Mammary epithelial cell (primary cell): ENCODE measurements at places on chromosomes 1 and 21. TPM values are rescaled to one million over a fixed set of nuclear protein-coding genes. Genes with fewer than 3 reads are reported as not detected.

DNA sequence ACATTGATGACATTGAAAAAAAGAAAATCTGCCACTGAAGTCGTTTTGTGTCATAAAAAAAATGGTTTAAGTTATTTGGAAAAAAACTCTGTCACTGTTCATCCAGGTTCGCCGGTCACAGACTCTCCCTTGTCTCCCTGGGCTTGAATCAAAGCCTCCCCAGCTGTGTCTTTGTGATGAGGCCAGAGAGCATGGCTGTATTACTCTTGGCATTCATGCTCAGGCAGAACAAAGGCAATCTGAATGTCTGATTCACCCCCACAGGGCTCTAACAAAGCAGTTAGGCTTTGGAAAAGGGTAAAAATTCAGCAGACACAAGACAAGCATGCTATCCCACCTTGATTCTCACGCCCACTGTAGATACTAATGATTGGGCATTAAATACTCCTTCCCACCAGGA, 304.3 kb upstream of the PLD5 start:
- no peak for DNase-seq

Gene ESPN
- total RNA-seq: 0.45 and 2.4 TPM in 2 replicates

GRCh38 chr21:38797470-38797869, 8.3 kb upstream of the ETS2 start:
- peak; percentile 69 for DNase-seq

Gene OPTC
- not detected for total RNA-seq

Gene ANKRD34A
- total RNA-seq: 1.3 TPM

DNA sequence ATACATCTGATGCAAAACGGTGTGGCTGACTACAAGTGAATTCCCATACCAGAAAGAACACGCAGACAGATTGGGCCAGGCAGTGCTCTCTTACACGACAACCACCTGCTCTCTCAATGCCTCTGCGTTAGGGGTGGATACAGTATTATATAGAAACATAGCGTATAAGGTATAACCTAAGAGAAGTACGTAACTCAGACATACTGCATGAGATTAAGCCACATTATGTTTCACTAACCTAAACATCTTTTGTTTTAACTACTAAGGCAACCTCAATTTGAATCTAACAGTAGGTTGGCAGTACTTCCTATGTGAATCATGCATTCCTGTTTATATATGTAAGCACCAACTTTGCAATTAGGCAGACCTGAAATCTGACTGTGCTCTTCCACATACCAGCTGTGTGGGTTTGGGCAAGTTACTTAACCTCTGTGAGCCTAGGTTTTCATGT, 58.1 kb upstream of the COA6 start:
- DNase-seq: peak; percentile 81

GRCh38 chr1:230754796-230755195, 7.6 kb downstream of the CAPN9 start:
- DNase-seq: no peak

- DNase-seq: no peak
Observed at GRCh38 chr21:27639286-27639685, 672.4 kb upstream of the ADAMTS5 start.

DNA sequence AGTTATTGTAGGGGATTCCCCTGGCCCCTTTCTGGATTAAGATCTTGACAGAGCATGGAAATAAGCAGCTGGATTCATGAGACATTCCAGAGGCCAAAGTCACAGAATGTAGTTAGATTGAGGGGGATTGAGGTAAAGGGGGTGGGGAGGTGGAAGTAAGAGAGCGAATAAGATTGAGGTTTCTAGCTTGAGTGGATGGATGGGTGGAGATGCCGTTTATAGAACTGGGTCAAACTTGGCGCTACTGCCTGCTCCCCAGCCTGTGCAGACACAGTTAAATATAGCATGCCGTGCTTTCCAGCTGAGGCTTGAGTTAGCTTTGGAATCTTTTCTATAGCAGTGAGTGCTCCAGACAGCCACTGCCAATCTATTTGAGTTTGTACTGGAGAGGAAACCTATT, 85.7 kb downstream of the DYRK1A start:
- DNase-seq: peak; percentile 24
